Calu3 (cell line): ENCODE measurements at places on chromosomes 12 and 14. TPM values are rescaled to one million over a fixed set of nuclear protein-coding genes. Genes with fewer than 3 reads are reported as not detected.
A peak's percentile ranks its signal among the peaks of the same experiment; 100 is the strongest.

GRCh38 chr12:26327975-26328644 is 132.7 kb downstream of the SSPN start:
- H3K27me3 ChIP-seq: no peaks in the 10 kb centered on the region
- H3K4me3 ChIP-seq: no peak overlapping the region
- no peak overlapping the region for H3K27ac ChIP-seq
- no peak for DNase-seq
- H3K4me1 ChIP-seq: peaks cover 12% of the 10 kb centered on the region

- no peaks in the 10 kb centered on the region for H3K36me3 ChIP-seq
- peaks cover 12% of the 10 kb centered on the region for H3K4me1 ChIP-seq
- H3K27me3 ChIP-seq: peaks cover 14% of the 10 kb centered on the region
- no peak for DNase-seq
Observed at GRCh38 chr14:67425608-67426007, 13.6 kb upstream of the PLEK2 start.

DNA sequence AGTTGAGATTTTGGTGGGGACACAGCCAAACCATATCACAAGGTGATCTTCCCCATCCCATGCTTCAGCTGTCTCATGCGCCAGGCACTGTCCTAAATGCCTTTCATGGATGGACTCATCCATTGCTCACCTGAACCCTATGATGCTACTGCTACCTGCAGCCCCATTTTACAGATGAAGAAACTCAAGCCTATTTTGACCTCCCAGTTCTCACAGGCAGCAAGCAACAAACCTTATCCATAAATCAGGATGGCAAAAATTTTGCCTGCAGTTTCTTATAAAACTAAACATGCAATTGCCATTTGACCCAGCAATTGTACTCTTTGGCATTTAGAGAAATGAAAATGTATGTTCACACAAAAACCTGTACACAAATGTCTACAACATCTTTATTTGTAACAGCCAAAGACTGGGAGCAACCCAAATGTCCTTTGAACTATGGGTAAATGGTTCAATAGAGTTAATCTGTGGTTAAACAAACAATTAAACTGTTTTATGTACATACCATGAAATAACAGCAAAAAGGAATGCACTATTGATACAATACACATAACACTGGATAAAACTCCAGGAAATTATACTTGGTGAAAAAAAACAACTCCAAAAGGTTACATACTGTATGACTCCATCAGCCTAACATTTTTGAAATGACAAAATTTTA is 2.6 kb downstream of the NT5DC3 start:
- H3K4me3 ChIP-seq: peak overlapping the region; percentile 90
- DNase-seq: no peak
- peaks cover 63% of the 10 kb centered on the region for H3K4me1 ChIP-seq
- no peaks in the 10 kb centered on the region for H3K27me3 ChIP-seq
- peaks cover 33% of the 10 kb centered on the region for H3K36me3 ChIP-seq

DNA sequence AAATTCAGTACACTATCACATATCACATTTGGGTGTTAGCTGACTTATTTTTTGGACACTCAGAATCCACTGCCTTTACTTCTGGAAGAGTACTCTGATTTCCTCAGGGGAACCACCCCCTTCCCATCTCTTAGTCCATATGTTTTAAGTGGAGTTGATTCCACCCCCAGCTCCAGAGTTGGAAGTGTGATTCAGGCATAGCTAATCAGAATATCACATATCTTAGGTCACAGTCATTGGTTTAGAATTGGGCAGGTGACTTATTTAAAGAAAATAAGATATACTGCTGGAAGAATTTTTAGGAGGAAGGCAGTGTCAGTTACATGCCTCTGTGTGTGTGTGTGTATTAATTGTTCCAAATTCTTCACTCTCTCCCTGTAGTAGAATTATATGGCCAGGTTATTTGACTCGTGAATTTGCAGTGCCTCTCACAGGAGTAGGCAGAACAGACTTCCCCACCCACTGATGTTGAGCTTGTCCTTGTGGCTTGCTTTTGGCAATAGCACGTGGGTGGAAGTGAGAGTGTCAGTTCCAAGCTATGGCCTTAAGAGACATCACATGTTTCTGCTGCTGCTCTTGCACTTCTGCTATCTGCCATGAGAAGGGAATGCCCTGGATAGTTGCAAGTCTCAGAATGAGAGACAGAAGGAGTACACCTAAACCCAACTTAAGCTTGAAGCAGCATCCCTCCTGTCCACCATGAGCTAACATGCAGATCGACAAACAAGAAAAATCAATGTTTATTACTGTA is 6.4 kb upstream of the GAS2L3 start:
- H3K27me3 ChIP-seq: no peaks in the 10 kb centered on the region
- no peak for DNase-seq
- no peak overlapping the region for H3K27ac ChIP-seq
- H3K4me1 ChIP-seq: peaks cover 24% of the 10 kb centered on the region
- H3K4me3 ChIP-seq: no peak overlapping the region
- H3K36me3 ChIP-seq: no peaks in the 10 kb centered on the region

Gene MED13L
- total RNA-seq: 89.0 and 89.6 TPM in 2 replicates

DNA sequence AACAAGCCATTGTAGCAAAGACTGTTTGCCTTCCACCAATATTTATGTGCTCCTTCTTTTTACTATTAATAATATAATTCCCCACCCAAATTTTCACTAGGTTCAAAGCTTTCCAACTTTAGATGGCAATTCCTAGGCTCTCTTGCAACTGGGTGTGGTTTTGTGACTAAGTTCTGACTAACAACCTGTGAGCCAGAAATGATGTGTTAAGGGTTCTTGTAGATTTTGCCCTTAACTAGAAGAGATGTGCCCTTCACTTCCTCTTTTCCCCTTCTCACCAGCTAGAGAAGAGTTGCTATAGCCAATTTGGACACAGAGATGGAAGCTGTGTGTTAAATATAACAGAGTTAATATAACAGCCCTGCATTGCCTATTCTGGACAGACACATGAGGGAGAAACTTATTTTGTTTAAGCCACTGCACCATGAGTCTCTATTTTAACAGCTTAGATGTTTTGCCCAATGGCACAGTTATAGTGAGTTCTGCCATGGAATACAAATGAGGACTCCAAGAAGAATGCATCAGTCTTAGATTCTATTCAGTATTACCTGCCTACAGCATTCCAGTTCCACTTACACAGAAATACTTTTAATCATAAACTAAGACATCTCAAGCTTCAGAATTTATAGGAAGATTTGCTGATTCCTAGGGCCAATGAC is 216.2 kb downstream of the DUSP6 start:
- no peaks in the 10 kb centered on the region for H3K36me3 ChIP-seq
- peak; percentile 2 for DNase-seq
- peaks cover 23% of the 10 kb centered on the region for H3K4me1 ChIP-seq
- H3K27me3 ChIP-seq: no peaks in the 10 kb centered on the region
- H3K27ac ChIP-seq: no peak overlapping the region

GRCh38 chr12:1463073-1463905 is 131.1 kb downstream of the FBXL14 start:
- H3K27ac ChIP-seq: no peak overlapping the region
- DNase-seq: no peak
- H3K27me3 ChIP-seq: no peaks in the 10 kb centered on the region
- no peaks in the 10 kb centered on the region for H3K36me3 ChIP-seq
- no peaks in the 10 kb centered on the region for H3K4me1 ChIP-seq

DNA sequence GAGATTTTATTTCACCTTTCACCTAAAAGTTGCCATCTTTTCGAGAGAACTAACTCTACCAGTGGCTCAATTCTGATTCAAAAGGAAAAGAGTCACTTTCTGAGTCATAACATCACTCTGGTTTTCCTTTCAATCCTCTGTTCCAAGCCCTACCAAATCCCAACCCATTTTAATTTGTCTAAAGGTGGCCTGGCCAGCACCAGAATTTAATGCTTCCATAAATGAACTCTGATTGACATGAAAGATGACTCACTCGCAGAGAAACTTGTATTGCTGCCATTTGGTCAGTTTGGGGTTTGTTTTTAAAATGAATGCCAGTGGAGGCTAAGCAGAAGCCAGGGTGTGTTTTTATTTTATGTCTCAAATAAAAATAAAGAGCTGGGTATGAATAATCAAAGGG is 117.4 kb upstream of the SOX5 start:
- H3K4me3 ChIP-seq: no peak overlapping the region
- H3K27me3 ChIP-seq: no peaks in the 10 kb centered on the region
- H3K4me1 ChIP-seq: no peaks in the 10 kb centered on the region
- no peak overlapping the region for H3K27ac ChIP-seq
- DNase-seq: no peak

DNA sequence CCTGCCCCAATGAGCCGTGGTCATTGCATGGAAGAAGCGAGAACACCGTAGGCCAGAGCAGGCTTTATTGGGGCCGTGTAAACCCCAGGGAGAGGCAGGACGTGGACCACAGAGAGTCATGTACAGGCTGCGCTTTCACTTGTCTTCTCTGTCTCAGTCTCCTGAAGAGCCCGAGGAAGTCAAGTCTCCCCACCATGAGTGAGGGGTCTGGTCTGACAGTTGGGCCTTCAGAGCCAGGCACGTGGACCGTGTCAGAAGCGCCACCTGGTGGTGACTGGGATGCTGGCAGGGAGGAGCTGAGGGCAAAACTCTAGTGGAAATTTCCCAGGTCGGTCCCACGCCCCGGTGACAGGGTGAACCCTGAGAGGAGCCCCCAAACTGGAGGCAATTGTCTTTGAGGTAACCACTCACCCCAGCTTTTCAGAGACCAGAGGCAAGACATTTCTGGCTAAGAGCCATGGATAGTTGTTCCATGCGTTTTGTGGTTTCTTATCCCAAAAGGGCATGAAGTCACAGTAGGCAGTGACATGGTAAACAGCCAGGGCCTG is 17.4 kb downstream of the RPS6KL1 start:
- no peak overlapping the region for H3K27ac ChIP-seq
- no peak overlapping the region for H3K4me3 ChIP-seq
- H3K36me3 ChIP-seq: peaks cover 25% of the 10 kb centered on the region
- H3K4me1 ChIP-seq: no peaks in the 10 kb centered on the region
- no peaks in the 10 kb centered on the region for H3K27me3 ChIP-seq
- DNase-seq: peak; percentile 78

GRCh38 chr12:75592638-75593335 is 81.4 kb upstream of the KRR1 start:
- no peaks in the 10 kb centered on the region for H3K4me1 ChIP-seq
- H3K36me3 ChIP-seq: no peaks in the 10 kb centered on the region
- DNase-seq: no peak
- H3K4me3 ChIP-seq: no peak overlapping the region
- H3K27ac ChIP-seq: no peak overlapping the region
- no peaks in the 10 kb centered on the region for H3K27me3 ChIP-seq

Gene NOVA1
- total RNA-seq: not detected in 2 replicates

DNA sequence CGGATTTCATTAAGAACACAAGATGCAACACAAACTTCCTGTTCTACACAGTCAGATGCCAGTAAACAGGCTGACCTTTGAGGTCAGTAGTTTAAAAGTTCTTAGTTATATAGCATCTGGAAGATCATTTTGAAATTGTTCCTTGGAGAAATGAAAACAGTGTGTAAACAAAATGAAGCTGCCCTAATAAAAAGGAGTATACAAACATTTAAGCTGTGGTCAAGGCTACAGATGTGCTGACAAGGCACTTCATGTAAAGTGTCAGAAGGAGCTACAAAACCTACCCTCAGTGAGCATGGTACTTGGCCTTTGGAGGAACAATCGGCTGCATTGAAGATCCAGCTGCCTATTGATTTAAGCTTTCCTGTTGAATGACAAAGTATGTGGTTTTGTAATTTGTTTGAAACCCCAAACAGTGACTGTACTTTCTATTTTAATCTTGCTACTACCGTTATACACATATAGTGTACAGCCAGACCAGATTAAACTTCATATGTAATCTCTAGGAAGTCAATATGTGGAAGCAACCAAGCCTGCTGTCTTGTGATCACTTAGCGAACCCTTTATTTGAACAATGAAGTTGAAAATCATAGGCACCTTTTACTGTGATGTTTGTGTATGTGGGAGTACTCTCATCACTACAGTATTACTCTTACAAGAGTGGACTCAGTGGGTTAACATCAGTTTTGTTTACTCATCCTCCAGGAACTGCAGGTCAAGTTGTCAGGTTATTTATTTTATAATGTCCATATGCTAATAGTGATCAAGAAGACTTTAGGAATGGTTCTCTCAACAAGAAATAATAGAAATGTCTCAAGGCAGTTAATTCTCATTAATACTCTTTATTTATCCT is 13.5 kb downstream of the PTGER2 start:
- no peak overlapping the region for H3K4me3 ChIP-seq
- no peaks in the 10 kb centered on the region for H3K27me3 ChIP-seq
- no peaks in the 10 kb centered on the region for H3K4me1 ChIP-seq
- no peaks in the 10 kb centered on the region for H3K36me3 ChIP-seq

Gene RD3L
- total RNA-seq: not detected in 2 replicates

GRCh38 chr14:72975770-72976169 is 49.5 kb downstream of the DCAF4 start:
- H3K27ac ChIP-seq: no peak overlapping the region
- no peak overlapping the region for H3K4me3 ChIP-seq
- no peaks in the 10 kb centered on the region for H3K27me3 ChIP-seq
- H3K36me3 ChIP-seq: no peaks in the 10 kb centered on the region
- no peak for DNase-seq
- no peaks in the 10 kb centered on the region for H3K4me1 ChIP-seq
